ENCODE measurements at places on chromosomes 5 and 9. TPM values are rescaled to one million over a fixed set of nuclear protein-coding genes. Genes with fewer than 3 reads are reported as not detected.

GRCh38 chr9:115951977-115952376 is 201.6 kb upstream of the PAPPA start:
- DNase-seq = no peak

- DNase-seq = no peak
Measured at GRCh38 chr9:38051780-38052546, 17.1 kb downstream of the SHB start.

- peak; percentile 37 for DNase-seq
Measured at GRCh38 chr9:127360829-127361228, 36.1 kb upstream of the SLC2A8 start.

DNA sequence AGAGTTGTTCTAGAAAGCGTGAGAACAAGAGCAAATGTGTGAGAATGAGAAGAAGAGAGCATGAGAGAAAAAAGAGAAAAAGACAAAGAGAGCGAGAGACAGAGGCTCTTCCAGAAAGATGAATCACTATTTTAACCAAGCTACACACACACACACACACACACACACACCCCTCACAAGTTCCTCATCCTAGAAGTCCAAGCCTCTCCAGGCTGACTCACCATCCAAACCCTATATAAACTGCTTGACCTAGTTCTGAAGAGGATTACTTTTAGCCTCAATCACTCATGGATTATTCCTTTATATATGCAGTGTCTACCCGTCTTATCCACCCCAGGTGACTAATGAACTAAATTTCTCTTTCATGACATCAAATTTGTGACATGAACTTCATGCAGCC is 37.6 kb downstream of the C9orf57 start:
- DNase-seq = no peak

- DNase-seq = no peak
Measured at GRCh38 chr9:137319739-137320551, 17.9 kb upstream of the NRARP start.

DNA sequence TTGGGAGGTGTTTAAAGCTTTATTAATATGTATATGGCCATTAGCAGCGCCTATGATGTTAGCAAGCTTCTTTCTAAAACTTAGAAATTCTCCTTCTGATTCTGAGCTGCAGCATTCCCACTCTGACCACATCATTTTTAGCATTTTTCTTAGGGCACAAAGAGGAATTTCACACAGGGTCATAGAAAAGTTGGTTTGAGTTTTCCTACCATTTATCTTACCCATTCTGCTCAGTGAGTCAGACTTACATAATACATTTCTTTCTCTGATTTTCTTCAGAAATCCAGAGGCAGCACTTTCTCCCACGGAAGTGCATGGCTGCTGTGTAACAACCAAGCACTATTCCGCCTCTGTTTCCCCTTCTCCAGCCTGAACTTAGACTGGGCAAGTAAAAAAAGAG is 246.6 kb downstream of the ARL15 start:
- no peak for DNase-seq

DNA sequence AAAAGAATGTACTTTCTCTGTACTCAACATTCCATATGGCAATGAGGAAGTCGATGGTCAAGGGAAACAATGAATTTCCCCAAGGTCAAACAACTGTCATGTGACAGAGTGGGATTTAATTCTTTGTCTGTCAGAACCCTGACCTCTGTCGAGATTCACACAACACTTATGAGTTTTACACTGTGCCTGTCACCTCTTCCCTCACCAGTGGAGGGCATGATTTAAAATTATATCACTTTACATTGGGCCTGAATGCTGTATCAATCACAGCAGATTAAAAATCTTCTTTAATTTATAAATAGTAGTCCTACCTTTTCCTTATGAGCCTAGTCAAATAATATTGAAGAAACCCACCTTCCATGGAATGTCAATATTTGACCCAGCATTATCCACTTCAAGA is 276.7 kb downstream of the CDH10 start:
- no peak for DNase-seq

DNA sequence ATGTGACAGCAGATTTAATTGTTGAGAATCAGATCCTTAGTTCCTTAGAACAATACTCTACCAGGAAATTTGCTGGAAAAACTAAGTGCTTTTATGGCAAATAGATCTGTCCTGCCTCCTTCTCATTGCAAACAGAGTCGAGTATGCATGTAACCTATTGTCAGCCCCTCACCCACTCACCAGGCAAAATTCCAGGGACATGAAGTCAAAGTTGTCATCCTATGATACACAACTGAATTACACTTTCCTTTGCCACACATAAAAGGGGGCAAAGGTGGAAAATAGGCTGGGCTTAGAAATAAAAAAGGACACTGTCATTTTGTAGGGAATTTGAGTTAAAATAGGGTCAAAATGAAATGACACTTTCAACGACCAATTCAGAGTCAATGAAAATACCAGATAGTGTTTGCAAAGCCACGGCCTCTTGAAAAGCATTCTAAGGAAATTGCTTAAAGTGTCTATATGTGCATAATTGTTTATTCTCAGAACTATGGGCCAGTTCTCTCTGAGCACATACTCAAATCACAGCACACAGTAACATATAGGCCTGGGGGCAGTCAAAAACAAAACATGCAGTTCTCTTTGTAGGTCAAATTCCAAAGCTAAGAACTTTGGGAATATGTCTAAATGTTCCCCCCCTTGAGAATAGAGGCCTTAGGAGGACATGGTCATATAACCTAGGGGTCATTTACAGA is 452.8 kb downstream of the NFIB start:
- no peak for DNase-seq

- DNase-seq = no peak
Measured at GRCh38 chr5:65108786-65109743, 340.3 kb downstream of the CWC27 start.

GRCh38 chr9:90825586-90825985 is 24.0 kb downstream of the SYK start:
- DNase-seq = no peak

- DNase-seq = no peak
Measured at GRCh38 chr5:112065781-112066180, 308.8 kb upstream of the NREP start.

DNA sequence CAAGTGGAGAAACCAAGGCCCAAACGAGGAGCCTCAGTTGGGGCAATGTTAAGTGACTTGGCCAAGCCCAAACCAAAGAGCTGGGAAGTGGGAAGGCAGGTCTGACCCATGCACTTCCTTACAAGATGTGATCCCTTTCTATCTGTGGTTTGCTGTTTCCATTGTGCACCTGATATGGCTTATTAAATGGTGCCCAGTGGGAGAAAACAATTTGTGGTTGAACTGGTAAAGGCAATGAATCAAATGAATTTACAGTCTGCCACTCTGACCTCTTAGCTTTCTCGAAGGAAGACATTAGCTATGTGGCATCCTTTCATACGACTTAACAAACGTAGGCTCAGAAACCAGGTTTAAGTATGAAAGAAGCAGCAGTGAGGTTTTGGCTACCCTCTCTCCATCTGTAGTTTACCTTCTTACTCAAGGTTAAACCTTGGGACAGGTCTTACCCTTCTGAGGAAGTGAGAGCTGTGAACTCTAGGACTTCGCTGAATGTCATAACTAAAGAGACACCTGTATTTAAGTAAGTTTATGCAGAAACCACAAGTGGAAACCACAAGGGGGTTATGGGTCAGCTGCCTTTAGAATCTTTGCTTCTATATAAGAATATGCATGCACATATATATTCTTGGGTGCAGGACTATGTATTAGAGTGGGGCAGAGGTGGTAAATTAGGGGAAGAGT is 100.5 kb upstream of the SPATA31D4 start:
- DNase-seq = no peak

DNA sequence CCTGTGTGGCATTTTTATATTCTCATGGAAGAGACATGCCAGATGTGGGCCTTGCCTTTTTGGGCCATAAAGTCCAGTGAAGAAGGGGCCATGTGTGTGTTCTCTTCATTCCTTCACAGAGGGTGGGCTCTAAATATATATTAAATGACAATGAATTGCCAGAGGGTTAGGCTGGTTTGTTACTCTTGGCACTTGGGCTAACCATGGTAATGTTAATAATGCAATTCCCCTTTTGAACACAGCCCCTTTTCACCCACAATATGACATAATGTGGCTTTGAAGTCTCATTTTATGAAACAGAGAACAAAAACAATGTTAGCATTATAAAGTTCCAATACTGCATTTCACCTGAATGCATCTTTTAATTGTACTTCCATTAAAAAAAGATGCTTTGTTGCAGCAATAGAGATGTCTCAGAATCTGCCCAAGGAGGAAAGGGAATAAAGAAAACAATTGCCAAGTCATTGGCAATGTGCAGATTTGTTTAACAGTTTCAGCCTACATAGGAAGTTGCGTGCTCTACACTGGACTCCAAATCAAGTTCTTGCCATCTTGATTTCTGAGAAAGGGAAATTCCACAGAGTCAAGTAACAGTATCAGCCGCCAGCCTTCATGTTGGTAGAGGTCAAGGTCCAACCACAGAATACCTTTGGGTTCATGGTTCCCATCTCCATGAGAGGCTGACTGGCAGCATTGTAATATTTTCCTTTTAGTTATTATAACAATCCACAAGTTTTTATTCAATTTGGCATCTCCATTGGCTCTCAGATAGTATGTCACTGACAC is 141.9 kb downstream of the SLC12A2 start:
- DNase-seq = no peak

DNA sequence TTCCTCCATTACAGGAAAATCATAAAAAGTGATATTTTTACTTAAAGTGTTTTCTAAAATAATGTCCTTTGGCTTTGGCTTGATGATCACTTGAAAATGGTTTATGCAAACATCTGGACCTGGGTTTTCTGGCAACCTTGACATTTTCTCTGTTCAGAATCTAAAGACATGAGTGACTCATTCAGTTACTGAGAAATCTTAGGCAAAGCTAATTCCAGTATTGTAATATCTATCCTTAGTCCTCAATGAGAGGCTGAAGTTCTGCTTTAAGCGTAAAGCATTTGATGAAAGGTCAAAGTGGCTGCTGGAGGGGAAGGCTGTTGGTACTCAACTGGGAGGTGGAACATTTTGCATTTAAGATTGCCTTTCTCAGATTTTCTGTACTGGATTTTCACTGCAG is 2.3 kb downstream of the MAN2A1 start:
- DNase-seq = no peak

DNA sequence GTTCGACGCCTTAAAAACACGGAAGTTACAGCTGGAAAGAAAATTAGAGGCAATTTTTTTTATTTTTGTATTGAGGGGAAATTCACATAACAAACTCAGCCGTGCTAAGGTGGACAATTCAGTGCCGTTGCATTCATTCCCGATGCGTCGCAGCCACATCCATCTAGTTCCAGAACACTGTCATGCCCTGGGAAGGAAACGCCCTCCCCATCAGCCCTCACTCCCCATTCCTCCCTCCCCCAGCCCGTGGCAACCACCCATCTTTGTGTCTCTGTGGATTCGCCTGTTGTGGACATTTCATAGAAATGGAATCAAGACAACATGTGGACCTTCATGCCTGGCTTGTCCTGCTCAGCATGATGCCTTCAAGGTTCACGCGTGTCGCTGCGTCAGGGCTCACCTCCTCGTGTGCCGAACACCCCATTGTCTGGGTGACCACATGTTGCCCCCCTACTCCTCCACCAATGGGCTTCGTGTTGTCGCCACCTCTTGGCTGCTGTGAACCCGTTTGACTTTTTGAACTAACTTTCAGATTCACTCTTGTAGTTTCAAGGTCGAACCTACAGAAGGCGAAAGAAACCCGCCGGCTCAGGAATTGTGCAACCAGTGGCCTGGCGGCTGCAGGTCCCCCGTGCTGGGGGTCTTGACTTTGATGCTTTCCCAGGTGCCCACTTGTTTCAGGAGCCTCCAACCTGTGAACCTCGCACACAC is 17.4 kb upstream of the CAMSAP1 start:
- no peak for DNase-seq

GRCh38 chr5:165874851-165875250 is 2369.4 kb downstream of the MAT2B start:
- no peak for DNase-seq

DNA sequence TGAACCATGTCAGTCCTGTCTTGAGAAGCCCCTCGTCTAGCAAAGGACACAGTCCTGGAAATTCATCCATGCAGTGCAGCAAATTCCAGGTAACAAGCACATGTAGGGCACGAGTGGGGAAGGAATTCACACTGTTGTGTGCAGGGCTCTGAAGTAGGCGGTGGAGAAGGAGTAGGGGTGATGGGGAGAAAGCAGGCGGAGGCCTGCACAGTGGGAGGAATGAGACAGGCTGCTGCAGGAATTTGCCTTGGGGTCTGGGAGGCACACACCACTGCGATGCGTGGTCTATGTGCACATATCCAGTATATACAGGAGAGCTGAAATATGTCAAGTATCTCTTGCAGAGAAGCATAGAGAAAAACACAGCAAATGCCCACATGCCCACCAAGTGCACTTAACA is 249.2 kb upstream of the IRX2 start:
- no peak for DNase-seq

- DNase-seq = no peak
Measured at GRCh38 chr5:132010645-132010988, 841 bp downstream of the ACSL6 start.

- DNase-seq = no peak
Measured at GRCh38 chr9:27645161-27645840, 72.0 kb upstream of the C9orf72 start.

GRCh38 chr5:133108481-133108921 is 56.7 kb downstream of the HSPA4 start:
- DNase-seq = no peak

- no peak for DNase-seq
Measured at GRCh38 chr9:126761274-126761673, 43.6 kb upstream of the ZBTB43 start.

DNA sequence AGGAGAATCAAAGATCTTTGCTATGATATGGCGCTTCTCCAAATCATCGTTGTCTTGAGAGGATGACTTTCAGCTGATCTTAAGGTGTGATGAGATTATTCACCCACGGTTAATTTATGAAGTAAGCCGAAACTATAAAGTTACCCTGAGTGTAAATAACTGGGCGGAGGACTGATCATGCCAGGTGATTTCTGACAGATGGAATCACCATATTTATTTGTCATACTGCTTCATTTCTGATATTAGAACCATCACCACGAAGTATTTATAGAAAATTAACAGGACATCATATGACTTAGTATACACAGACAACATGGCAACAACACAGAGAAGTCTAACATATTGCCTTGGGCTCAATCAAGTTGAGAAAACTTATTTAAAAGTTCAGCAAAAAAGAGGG is 601.9 kb downstream of the RAB3C start:
- no peak for DNase-seq

Gene C9
- total RNA-seq = not detected

Gene NIM1K
- total RNA-seq = 0.26 TPM

Gene FOXI1
- total RNA-seq = not detected

Gene AQP3
- 2.8 TPM for total RNA-seq

Gene CDH9
- total RNA-seq = not detected

Gene MCTP1
- 28.5 TPM for total RNA-seq

Gene CTXN3
- total RNA-seq = not detected

Gene CXXC5
- 30.0 TPM for total RNA-seq

Gene NEUROG1
- total RNA-seq = not detected

Gene SLC28A3
- total RNA-seq = not detected

Gene GRM6
- total RNA-seq = not detected

Gene IL9
- total RNA-seq = not detected

Gene MBLAC2
- 16.4 TPM for total RNA-seq

Gene HK3
- 2.6 TPM for total RNA-seq
